ENCODE measurements at places on chromosomes 2 and 18.

DNA sequence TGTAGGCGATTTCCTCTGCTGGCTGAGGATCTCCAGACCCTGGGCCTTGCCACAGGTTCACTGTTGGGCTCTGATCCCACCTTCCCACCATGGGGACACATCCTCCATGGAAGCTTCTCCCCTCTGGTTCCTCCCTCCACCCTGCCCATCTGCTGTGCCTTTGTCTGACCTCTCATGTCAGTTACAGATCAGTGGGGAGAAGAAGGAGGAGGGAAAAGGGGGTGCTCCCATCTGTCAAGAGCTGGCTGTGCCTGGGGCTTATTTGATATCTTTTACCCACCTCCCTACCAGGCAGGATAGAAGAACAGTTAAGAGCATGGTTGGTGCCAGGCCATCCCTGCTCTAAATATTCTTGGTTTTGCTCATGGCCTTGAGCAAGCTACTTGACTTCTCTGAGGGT lies 12.3 kb upstream of the DNAJB2 start:
- no peak for DNase-seq

GRCh38 chr2:3021720-3022119 lies 355.9 kb downstream of the EIPR1 start:
- no peak for DNase-seq

- DNase-seq, result no peak
Observed at GRCh38 chr2:107263628-107264027, 377.7 kb upstream of the ST6GAL2 start.

GRCh38 chr2:186064507-186064906 lies 325.9 kb downstream of the FSIP2 start:
- no peak for DNase-seq

DNA sequence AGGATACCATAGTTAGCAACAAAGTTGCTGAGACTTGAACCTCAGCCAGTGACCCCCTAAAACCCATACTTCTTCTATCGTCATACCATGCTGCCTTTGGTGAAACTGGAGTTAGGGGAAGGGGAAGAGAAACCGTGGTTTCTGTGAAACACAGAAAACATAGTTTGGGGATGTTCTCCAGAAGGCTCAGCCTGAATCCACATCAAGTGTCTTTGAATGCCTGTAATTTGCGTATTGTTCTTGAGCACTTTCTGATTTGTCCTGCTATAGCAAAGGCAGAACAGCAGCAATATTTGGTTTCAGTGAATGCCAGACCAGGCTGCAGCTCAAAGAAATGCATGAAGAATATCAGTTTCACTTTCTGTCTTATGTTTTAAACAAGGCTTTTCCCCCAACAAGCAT lies 258.7 kb downstream of the TTC32 start:
- DNase-seq, result no peak

- no peak for DNase-seq
Observed at GRCh38 chr2:159900343-159900742, 102.3 kb upstream of the CD302 start.

GRCh38 chr2:199404841-199405240 lies 52.9 kb downstream of the SATB2 start:
- peak; percentile 18 for DNase-seq

DNA sequence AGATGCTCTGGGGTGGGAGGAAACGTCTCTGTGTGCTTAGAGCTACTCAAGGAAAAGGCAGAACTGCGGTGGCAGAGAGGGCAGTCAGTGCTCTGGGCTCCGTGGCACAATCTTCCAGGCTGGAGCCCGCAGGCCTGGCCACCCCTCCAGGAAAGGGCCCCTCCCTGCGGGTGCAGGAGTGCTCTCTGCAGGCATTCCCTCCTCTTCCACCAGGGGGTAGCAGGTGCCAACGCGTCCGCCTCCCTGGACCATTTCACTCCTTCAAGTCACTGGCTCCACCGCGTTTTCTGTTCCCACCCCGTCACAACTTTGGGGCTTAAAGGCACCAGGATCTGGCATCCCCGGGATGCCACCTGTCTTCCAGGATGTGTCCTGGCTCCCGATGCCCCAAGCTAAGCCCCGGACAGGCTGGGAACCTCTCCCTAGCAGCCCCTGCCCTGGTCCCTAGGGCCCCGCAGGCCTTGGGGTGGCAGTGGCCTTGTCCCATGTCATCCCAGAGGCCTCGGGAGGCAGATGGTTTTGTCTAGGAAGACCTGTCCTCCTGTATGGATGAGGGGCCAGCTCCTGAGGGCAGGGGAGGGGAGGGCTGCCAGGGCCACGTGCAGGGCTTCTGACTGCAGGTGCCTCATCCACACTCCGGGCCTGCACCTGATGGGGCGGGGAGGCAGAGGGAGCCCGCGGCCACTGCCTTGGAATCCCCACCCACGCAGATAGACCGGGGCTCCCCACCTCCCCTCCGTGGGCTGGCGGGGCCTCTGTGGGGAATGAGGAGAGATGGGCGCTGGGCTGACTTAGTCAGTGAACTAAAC lies 26.4 kb downstream of the KCNIP3 start:
- peak; percentile 80 for DNase-seq

GRCh38 chr18:71798986-71799673 lies 745.0 kb downstream of the CBLN2 start:
- DNase-seq, result peak; percentile 42

DNA sequence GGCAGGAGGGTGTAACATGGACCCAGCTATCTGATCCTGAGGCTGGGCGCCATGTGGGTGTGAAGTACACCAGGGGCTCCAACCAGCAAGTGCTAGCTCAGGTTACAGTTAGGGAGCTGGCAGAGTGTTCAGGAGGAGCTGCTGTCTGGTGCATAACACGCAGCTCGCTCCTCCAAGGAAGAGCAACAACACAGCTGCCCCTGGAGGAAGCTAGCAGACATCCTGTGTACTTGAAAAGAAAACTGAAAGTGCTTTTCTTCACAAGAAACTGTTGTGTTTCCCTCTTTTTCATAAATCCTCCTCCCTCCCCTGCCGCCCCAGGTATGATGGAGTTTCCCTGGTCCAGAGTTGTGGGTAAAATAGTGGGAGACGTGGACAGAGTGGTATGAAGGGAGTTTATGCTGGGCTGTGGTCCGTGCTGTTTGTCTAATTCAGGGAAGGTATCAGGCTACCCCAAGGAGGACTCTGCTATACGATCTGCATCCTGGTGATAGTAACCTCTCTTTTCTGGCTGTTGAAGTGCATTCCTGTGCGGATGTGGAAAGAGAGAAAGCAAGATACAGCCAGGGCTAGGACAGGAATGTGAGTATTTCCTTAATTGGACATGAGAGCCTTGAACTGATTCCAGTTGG lies 6.1 kb upstream of the LBH start:
- DNase-seq, result no peak

DNA sequence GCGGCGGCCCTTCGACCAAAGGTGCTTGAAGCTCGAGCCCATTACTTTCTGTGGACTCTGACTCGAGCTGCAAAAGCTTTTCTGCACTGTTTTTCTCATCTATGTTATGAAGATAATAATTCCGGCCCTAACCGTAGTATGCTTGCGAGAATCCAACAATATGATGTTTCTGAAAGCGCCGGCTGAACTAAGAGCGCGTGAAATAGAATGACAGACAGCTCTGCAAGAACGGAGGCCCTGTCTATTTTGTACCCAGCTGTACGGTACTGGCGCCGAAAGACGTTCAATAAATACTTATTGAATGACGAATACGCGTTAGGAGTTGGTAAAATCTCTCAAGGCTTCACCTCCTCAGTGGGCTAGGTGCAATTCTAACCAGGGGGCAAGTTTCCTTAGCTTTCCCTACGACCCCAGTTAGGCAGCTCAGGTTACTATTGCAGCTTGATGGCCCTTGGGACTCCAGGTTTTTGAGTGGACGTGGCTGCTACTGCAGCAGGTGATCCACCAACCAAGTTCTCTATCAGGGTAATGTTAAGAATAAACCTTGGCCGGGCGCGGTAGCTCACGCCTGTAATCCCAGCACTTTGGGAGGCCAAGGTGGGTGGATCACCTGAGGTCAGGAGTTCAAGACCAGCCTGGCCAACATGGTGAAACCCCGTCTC lies 570 bp downstream of the SCRN3 start:
- no peak for DNase-seq

- DNase-seq, result peak; percentile 66
Observed at GRCh38 chr2:237434866-237435311, 20.9 kb upstream of the COL6A3 start.

GRCh38 chr2:34280606-34281005 lies 681.5 kb upstream of the FAM98A start:
- DNase-seq, result no peak

DNA sequence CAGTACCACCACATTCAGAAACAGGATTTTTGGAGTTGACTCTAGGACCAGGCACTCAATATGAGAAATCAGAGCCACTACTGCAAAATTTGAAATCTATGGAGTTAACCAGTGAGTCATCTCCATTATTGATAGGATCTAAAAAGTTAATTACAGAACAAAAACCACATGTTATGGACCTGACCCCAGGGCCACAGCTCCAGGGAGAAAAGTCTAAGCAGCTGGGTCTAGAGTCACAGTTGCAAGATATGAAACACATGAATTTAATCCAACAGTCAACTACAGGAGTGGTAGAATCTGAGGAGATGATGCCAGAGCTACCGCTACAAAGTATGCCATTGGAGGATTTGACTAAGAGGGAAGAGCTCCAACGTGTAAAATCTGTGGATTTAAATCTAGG lies 13.4 kb upstream of the ZNF512 start:
- DNase-seq, result no peak

DNA sequence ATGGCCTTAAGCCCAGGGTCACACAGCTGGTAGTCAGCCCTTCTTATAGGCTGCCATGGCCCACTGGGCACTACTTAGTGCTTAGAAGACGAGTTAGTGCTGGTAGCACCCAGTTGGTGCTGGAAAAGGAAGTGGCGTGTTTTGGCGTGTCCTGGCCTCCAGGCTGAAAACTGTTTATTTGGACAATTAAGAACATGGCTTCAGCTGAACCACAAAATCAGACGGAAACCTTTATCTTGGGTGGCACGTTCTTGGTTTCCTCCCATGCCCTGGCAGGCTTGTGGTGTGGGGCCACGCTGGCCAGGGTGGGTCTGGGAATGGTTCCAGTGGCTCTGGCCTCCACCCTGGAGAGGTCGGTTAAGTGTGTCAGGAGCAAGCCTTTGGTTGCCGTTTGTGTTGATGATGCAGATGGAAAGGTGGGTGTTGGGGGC lies 141.5 kb upstream of the HAAO start:
- no peak for DNase-seq

DNA sequence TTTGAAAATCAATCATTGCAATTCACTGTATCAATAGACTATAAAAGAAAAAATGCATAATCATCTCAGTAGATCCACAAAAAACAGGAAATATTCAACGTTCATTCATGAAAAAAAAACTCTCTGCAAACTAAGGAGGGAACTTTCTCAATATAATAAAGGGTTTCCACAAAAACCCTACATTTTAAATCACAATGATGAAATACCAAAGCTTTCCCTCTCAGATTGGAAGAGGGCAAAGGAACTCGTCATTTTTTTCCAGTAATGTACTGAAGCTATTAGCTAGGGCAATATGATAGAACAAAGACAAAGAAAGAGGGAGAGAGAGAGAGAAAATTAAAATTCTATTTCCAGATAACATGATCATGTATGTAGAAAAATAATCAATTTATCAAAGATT lies 167.1 kb upstream of the RBMS1 start:
- no peak for DNase-seq
